ENCODE measurements at places on chromosomes 4 and X. TPM values are rescaled to one million over a fixed set of nuclear protein-coding genes. Genes with fewer than 3 reads are reported as not detected.

GRCh38 chrX:1451251-1451660 lies 1.5 kb downstream of the ASMTL start:
- no peak for DNase-seq

MTNR1A gene
- polyA plus RNA-seq = 1.9 TPM

DNA sequence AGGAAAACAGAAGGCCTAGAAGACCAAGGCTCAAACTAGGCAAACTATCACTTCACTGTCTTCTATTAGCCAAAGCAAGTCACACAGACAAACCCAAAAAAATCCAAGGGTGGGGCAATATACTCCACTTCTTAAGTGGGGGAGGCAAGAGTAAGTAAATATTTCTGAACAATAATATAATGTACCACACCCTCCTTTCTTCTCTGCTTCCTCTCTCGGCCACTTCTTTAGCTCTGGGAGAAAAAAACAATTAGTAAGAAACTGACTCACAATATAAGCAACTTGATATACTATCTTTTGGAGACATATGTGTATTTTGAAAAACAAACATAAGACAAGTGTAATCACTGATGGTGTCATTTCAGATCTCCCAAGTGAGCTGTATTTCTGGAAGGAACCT lies 14.8 kb downstream of the DCAF8L1 start:
- no peak for DNase-seq

GRCh38 chrX:56468441-56468840 lies 95.0 kb upstream of the UBQLN2 start:
- no peak for DNase-seq

MAGIX gene
- polyA plus RNA-seq = 7.5 TPM

DNA sequence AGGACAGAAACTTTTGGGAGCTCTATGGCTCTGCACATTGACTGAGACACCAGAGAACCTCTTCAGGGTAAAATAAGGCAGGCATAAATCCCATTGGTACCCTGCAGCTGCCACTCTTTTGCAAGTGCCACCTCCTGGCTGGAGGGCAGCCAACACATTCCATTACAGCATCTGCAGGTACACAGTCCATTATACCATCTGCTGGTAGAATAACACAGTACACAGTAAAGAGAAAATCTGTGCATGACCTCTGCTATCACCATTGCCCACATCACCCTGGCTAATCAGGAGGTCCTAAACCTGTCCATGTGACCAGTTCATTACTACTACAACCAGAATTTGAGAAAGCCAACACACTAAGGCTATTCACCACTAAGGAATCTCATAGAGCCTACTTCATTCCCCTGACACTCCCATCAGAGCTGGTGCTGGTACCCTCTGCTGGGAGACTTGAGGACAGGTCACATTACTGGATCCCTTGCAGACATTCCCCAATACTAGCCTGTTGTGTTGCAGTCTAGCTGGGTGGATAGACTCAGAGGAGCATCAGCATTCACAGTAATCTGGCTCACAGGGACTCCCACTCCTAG lies 176.2 kb upstream of the TACR3 start:
- no peak for DNase-seq

DNA sequence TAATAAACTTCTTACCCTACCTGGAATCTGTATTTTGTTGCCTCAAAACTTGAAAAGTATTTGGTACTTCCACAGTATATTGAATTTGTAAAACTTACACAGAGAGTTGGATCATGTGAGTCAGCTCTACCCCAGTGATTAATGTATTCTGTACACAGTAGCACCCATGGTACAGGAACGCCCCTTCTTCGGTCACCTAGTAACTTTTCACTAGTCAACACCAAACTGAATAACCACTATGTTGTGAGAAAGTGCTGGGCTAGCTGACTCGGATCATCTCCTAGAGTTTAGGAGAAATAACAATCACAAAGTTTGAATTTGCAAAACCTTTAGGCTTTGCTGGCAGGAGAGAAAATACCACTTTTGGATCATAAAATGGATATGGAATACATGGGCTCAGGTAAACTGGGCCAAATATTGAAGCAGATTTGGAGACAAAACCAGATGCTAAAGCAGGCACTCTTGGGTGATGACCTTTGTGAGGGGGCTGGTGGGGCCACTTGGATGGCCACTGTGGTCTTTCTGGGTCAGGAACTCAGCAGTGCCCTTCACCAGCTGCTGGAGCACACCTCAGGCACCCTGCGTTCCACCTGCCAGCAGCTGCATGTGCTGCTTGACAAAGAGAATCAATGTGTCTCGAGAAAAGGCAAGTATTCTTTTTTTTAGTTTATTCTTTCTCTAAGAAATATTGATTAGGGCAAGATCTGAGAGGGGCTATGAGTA lies at the start of gene DTHD1:
DTHD1 (plus strand) TSS at position 233 of the 723 bp plus-strand sequence; CDS start at position 376, 143 bp downstream.
- DNase-seq = no peak

GRCh38 chr4:4941751-4942150 lies 77.5 kb downstream of the CYTL1 start:
- DNase-seq = no peak

DNA sequence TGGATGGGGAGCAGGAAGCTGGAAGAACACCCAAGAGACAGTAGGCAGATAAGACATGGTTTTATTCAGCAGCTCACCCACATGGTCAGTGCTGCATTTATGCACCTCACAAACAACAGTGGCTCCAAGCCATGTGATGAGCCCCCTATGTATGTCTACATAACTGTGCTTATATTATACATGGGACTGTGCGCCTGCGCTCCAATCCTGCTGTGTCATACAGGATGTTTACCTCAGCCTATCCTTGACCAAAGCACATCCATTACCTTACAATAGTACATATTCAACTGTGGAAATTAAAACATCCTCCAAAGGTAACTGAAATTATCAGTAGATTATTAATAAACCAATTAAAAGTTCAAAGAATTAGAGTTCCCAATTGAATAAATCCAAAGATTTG lies 44.1 kb upstream of the SGMS2 start:
- DNase-seq = no peak

GRCh38 chrX:11566789-11567188 lies 98.9 kb downstream of the ARHGAP6 start:
- DNase-seq = no peak

- DNase-seq = no peak
Measured at GRCh38 chrX:154083126-154083517, 14.4 kb downstream of the MECP2 start.

DNA sequence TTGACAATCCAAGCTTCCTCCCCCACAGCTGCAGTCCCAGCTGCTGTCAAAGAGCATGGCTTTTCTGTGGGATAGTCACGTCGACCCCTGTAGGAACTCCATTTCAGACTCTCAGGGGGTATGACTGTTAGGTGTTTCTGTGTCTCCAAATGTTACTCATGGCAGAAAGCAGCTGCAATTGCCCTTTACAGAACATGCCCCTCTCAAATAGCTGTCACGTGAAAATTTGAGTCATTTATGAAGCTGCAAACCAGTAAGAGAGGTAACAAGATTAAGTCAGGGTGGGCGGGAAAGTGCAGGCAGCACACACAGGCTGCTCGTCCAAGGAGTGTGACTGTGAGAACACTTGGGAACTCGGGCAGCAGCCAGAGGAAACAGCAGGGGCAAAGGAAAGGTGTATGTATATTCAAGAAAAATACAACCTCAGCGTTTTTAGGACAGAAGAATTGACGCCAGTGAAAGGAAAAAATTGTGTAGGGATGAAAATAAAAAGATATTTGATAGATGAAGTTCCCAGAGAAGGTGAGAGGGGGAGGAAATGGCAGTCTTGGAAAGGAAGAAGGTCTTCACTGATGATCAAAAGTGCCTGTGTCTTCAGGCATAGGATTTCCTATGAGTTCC lies 66.5 kb upstream of the TMEM184C start:
- no peak for DNase-seq

GRCh38 chr4:2794486-2795299 lies 1.8 kb downstream of the SH3BP2 start:
- no peak for DNase-seq

GRCh38 chr4:162684371-162684700 lies 482.4 kb downstream of the NAF1 start:
- DNase-seq = no peak

- DNase-seq = no peak
Measured at GRCh38 chr4:128649575-128650205, 159.8 kb upstream of the JADE1 start.

- DNase-seq = no peak
Measured at GRCh38 chr4:108840426-108840975, 77.6 kb upstream of the ETNPPL start.

RNF113A gene
- 9.3 TPM for polyA plus RNA-seq

DNA sequence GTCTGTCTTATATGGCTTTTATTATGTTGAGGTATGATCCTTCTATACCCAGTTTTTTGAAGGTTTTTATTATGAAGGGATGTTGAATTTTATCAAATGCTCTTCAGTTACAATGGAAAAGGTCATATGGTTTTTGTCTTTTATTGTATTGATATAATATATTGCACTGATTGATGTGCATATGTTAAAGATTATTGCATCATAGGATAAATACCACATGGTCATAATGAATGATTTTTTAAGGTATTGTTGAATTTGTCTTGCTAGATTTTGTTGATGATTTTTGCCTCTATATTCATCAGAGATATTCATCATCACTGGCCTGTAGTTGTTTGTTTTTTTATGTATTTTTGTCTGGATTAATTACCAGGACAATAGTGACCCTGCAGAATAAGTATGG lies 339.2 kb upstream of the CT83 start:
- no peak for DNase-seq

DNA sequence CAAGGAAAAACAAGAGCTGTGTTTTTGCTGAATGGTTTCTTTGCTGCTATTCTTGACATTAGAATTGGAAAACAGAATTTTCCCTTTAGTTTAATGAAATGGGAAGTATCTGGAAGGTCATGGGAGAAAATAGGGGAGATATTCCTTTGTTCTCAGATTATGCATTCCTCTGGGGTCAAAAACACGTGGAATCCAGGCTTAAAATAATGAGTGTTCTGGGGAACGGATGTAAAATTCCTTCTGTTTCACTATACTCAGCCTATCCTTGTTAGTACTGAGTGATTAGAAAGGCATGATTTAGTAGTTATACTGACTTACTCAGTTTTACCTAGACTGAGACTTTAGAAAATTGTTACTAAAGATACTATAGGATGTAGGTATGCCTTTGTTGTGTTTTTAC lies 107.3 kb downstream of the ARHGAP10 start:
- DNase-seq = no peak

DNA sequence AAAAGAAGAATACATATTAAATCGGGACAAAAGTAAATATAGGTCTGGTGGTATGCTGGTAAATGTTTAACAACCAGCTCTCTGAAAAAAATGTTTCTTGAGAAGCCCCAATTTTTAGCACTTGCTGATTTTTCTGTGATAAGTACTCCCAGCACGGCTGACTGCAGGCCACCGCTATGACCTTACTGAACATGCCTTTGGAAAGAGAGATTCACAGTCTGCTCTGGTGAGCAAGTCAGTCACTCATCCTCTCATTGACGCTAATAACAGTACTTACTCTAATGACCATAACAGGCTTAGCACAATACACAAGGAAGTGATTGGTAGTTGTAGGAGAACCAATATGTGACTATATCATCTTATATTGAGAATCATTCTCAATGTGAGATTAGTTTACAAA lies 98.9 kb upstream of the BLTP1 start:
- no peak for DNase-seq

ETDB gene
- polyA plus RNA-seq = not detected

DNA sequence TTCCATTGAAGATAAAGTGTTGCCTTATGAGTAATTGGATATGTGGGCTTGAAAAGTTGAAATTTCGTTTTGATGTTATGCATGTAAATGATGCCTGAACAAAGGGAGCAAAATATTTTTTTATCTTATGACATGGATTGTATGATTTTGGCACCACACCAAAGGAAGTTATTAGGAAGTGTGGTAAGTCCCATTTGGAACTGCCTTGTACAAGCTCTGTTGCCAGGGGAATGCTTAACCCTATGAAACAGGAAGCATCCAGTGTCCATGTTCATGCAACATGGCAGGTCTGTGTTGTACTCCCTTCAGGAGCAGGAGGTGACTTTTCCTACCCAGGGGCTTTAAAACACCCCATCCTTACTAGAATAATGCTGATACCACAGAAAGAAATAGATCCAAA lies 13.2 kb downstream of the SMPX start:
- no peak for DNase-seq

GRCh38 chr4:4402966-4403365 lies 16.1 kb downstream of the NSG1 start:
- DNase-seq = no peak

- DNase-seq = no peak
Measured at GRCh38 chrX:9482408-9482807, 17.6 kb downstream of the TBL1X start.

CT45A5 gene
- not detected for polyA plus RNA-seq
